ENCODE measurements at places on chromosomes 5 and 9.

- no peak for DNase-seq
These were observed 13.5 kb upstream of the RALGDS start for GRCh38 chr9:133134388-133135145.

DNA sequence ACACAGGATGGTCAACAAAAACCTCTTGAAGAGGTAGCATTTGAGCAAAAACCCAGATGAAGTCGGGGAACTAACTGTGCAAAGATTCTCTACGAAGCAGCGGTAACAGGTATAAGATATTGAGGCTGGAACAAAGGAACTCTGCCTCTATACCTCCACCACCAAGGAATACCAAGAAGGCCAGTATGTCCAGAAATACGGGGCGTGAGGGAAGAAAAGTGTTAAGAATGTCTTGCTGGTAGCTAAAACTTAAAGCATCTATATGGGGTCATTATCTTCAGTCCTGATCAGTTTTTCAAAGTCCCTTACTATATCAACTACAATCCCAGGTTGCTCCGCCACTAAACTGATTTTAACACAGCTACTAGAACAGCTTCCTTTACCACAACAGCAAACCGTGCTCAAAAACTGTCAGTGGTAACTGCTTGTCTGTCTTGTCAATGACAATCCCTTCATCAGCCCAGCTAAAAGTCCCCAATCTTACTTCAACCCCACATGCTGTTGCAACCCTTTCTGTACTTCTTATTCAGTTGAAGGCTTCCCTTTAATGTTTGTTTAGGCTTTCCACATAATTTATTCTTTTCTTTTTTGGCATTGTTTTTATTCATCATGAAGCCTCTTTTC, 9.4 kb downstream of the PAM start:
- no peak for DNase-seq

DNA sequence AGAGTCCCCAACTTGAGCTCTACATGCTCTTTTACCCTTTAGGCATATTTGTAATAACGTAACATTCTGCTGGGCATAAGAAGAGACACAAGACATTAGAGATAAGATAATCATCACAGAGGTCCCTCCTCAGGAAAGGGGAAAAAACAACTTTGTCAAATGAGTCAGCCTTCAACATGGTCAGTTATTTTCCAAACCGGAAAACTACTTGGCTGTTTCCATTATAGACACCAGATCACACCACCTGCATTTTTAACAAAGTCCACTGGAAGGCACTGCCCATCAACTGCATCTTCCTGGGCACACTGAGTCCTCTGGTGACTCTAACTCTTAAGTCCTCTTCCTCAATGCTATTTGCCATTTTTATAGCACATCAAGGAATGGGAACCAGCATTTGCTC, 221.8 kb downstream of the FAM114A2 start:
- no peak for DNase-seq

- DNase-seq: peak; percentile 35
These were observed 220.8 kb downstream of the SNX18 start for GRCh38 chr5:54738118-54738972.

DNA sequence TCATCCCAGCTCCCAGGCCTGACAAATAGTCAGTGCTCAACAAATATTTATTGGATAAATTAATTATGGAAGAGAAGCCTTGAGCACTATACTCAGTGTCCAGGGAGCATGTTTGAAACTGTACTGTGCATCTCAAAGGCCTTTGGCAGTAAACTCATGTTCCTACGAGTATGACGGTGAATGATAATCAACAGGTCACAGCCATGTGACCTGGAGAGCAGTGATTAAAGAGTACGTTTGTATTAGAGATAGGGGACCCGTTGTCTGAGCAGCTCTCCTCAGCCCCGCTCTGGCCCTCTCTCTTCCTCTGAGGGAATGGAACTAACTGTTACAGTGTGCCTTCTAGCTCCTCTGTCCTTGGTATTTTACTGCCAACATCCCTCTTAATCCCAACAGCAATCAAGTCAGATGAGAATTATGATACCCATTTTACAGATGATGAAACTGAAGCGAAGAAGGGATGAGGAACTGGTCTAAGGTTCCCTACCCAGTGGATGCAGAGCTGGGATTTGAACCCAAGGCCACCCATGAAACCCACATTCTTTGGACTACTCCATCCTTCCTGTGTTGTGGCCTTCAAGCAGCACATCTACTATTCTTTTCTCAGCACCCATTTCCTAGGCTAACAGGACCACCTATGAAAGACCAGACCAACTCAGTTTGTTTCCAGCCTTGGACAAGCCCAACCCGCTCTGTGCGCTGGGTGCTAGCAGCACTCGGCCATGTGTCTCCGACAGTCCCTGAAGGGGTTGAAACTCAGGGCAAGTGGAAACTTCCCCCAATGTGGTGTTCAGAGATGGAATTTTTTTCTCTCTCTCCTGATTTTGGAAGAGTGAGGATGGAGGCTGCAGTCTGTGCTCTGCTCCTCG, 34.9 kb downstream of the SPRY4 start:
- DNase-seq: no peak

DNA sequence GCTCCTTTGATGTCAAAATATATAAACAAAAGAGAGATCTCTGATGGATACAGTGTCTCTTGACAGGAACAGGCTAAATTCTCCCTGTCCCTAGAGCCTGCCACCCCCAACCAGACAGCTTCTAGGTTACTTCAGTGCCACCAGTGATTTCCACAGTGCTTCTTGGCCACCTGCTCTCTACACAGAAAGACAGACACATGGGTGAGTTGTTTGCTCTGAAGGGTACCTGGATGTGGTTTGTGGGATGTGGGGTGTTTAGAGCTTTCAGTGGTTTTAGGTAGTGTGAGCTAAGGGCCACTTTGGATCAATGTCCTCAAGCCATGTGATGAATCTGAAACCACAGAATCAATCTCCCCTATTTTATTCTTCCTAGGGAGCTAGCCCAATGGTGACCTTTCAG, 125.4 kb downstream of the ANKRD18B start:
- no peak for DNase-seq

DNA sequence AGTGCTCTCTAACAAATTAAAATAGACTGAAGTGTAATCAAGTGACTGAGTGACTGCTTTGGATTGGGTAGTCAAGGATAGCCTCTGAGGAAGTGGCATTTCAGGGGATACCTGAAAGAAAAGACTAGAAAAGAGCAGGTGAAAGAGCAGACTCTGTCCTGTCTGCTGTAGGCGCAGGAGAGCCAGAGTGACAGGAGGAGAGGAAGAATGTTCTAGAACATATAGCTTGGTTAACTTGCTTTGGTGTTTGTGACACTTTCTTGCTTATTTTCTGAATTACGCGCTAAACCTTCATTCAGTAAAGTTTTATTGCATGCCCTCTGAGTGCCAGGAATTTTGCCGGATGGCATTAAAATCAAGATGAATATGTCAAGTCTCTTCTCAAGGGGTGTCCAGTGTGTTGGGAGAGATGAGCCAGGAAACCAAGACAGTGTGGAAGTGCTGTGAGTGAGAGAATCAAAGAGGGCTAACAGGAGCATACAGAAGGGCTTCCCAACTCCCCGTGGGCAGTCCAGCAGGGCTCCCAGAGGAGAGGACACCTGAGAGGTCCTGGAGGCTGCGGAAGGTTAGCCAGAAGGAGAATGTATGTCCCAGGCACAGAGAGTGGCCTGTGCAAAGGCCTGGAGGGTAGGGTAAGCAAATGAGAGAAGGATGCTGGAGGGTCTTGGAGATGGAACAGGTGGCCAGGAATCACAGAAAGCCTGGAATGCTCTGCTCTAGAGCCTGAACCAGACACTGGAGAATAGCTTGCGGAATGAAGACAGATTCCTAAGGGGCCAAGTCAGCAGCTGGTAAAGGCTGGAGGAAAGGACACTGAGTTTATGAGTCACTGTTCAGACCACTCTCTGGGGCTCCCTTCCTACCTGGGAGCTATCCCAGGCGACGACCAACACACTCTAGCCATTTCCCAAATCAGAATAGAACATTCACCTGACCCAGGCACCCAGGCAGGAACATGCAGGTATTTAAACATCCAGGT, 59.3 kb downstream of the SLC22A5 start:
- DNase-seq: peak; percentile 82

DNA sequence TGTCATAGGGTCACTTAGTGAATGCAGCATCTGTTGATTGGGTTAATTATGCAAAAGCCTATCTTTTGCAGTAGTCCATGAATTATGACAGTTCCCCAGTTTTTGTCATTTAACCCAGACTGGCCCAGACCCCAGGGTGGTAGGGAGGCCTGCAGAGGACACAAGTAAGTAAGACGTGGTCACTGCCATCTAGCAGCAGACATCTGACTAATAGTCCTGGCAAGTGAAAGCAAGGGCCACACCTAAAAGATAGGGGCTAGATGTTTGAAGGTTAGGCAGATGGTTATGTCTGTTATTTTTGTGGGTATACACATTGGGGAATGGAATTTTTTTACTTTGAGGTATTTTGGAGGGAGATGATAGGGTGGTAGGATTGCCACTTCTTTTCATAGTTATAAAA, 48.0 kb downstream of the RAB14 start:
- DNase-seq: no peak

GRCh38 chr5:96961053-96961452, 25.2 kb downstream of the LNPEP start:
- DNase-seq: peak; percentile 42

- no peak for DNase-seq
These were observed 37.2 kb upstream of the SPDL1 start for GRCh38 chr5:169546346-169546745.

DNA sequence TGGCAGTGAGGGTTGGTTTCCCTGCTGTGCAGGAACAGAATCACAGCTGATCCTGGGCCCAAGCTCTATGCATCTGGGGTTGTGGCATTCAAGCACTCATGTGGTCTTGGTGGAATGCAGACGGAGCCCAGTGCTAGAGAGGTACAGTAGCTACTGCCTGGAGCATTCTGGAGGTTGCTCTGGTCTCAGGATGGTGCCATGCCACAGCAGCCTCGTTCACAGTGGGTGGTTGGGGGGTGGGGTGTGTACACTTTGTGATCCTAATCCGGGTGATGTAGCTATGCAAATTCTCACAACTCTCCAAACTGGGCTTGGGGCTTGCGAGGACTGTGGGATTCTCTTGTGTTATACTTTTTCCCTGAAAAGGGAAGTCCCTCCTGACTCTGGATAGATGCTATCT, 45.2 kb downstream of the FGD3 start:
- DNase-seq: peak; percentile 56

DNA sequence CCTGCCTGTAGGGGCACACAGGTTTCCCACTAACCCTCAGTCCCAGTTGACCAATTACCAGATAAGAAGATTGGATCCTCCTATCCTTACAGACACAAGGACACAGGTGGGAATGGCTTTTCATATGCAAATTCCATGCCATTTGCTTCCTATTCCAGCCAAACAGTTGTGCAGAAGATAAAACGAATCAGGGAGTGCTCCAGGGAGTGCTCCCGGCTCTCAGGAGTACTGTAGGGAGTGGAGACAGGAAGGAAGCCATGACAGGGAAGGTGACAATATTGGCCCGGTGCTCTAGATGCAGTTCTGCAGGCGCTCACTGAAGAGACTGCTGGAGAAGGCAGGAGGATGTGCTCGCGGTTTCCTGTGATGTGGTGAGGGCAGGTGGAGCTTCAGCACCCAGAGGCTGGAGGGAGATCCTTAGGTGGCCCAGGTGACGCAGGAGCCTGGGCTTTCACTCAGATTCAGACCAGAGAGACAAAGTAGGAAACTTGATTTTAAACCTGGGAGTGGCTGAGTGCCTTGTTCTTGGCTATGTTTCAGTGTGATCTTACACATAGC, 260.0 kb downstream of the AUH start:
- no peak for DNase-seq

GRCh38 chr9:100586093-100586492, 8.2 kb downstream of the CAVIN4 start:
- no peak for DNase-seq

GRCh38 chr5:38905516-38905915, 59.7 kb downstream of the OSMR start:
- DNase-seq: no peak

- DNase-seq: peak; percentile 19
These were observed 118.2 kb downstream of the KLHL3 start for GRCh38 chr5:137617528-137618205.

DNA sequence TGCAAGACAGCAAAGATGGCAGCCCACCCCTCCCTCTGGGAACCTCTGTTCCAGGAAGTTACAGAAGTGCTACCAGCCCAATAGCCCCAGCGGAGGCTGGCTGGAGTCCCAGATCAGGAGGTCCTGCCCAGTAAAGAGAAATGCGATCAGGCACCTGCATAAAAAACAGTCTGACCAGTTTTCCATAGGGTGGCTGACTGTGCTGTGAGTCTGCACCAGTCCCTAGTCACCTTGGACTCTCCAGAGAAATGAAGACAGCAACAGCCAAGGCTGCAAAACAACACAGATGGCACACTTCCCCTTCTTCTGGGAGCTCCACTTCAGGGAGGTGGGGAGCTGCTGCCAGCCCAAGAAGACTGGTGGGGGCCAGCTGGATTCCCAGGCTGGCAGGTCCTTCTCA, 265.5 kb upstream of the PCSK5 start:
- DNase-seq: no peak

DNA sequence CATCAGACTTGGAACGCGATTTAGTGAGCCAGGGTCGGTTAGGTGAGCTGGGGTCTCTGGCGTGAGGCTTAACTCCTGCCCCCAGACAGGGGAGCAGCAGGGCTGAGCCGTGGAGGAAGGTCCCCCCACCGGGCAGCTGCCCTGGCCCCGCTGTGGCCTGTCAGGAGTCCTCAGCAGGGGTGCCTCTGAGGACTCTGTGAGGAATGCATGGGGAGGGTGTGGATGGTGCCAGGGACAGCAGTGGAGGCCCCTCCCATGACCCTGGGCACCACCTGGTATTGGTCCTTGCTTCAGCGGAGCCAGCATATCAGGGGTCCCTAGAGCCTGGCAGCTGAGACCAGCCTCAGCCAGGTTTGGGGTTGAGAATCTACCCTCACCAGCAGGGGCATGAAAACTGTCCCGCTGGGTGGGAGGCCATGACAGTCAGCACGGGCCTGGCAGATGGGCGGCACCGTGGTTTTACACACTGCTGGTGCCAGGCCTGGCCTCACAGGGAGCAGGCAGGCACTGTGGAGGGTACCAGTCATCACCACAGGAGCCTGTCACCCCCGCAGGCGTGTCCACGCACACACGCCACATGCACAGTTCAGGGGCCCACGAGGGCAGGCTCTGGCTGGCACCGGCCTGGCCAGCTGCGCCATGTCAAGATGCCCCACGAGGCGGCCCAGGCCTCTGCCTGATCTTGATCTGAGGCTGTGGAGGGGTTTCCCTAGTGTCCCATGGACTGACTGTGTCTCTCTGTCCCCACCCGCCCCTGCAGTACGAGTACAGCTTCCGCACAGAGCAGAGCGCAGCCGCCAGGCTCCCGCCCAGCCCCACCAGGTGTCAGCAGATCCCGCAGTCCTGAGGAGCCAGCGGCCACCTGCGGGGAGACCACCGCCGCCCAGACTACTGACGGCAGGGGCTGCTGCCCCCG, 111.1 kb upstream of the LMX1B start:
- DNase-seq: no peak

Data from choroid plexus epithelial cell (primary cell).